ENCODE measurements at places on chromosomes 4 and X. TPM values are rescaled to one million over a fixed set of nuclear protein-coding genes. Genes with fewer than 3 reads are reported as not detected.

DNA sequence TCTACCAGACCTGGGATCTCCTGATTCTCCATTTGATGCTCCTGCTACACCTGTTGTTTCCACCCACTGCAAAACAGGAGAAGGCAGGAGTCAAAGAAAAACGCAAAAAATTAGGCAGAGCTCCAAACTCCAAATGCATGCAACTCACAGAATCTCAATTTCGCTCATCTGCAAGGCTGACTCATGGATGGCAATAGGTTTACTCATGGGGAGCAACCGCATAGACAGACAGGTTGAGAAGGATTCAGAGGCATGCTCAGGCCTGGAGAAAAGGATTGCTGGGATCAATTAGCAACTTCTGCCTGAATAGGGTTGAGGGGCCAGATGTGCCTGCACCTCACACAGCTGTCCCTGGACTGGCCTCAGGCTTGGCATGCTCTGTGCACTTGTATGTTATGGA lies 231.0 kb downstream of the LDB2 start:
- no peaks in the 10 kb centered on the region for H3K36me3 ChIP-seq
- no peaks in the 10 kb centered on the region for H3K27me3 ChIP-seq
- H3K4me3 ChIP-seq = 0 out of 2 replicates have a peak overlapping the region, but pooled peaks have one; percentile 8
- peaks cover 44% of the 10 kb centered on the region for H3K4me1 ChIP-seq

- H3K27me3 ChIP-seq = no peaks in the 10 kb centered on the region
- DNase-seq = no peak
- H3K27ac ChIP-seq = no peak overlapping the region
- H3K4me1 ChIP-seq = peaks cover 25% of the 10 kb centered on the region
- no peaks in the 10 kb centered on the region for H3K36me3 ChIP-seq
- H3K4me3 ChIP-seq = no peak overlapping the region
These were observed 11.4 kb downstream of the WDFY3 start for GRCh38 chr4:84954982-84955567.

DNA sequence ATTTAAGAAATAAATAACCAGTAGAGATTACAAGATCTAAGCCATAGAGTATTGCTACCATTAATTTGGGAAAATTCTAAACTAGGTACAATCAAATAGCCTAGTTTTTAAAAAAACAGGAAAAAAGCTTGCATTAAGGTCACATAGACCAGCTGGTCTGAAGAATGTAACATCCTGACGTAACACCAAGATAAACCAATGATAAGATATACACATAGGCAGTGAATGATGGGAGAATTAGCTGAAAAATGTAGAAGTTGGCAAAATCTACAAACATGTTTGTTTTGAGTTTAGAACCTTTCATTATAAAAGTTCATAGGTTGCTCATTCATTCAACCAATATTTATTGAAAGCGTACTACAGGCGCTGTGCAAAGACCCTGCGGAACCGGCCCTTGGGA lies 120.0 kb downstream of the SH3RF1 start:
- no peak overlapping the region for H3K4me3 ChIP-seq
- peaks cover 70% of the 10 kb centered on the region for H3K36me3 ChIP-seq
- H3K4me1 ChIP-seq = peaks cover 50% of the 10 kb centered on the region
- no peak overlapping the region for H3K27ac ChIP-seq

DNA sequence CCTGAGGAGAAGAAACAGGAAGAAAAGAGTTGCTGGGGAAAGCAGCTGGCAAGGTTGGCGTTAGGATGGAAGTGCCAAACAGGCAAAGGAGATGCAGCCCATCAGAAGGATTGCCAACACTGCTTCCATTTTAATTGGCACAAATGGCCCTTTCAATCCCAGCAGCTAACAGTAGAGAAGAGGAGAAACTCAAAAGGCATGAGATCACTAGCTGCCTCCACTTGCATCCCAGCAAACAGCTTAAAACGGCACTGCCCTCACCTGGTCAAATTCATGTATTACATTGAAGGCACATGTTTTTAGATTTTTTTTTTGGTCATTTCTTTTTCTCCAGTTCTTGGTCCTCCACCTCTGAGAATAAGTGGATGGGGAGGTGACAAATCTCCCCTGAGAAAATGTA lies 14.9 kb upstream of the LOC101059915 start:
- H3K4me1 ChIP-seq = no peaks in the 10 kb centered on the region
- H3K36me3 ChIP-seq = no peaks in the 10 kb centered on the region
- H3K27ac ChIP-seq = no peak overlapping the region
- DNase-seq = peak; percentile 67

ARHGAP36 gene
- total RNA-seq = not detected

CXorf38 gene
- total RNA-seq = 7.7 TPM

ZNF41 gene
- total RNA-seq = 7.1 TPM

TLR2 gene
- not detected for total RNA-seq

FAM3A gene
- total RNA-seq = 43.6 TPM

AKAP4 gene
- total RNA-seq = not detected
